ENCODE measurements at places on chromosomes 6 and 20.

DNA sequence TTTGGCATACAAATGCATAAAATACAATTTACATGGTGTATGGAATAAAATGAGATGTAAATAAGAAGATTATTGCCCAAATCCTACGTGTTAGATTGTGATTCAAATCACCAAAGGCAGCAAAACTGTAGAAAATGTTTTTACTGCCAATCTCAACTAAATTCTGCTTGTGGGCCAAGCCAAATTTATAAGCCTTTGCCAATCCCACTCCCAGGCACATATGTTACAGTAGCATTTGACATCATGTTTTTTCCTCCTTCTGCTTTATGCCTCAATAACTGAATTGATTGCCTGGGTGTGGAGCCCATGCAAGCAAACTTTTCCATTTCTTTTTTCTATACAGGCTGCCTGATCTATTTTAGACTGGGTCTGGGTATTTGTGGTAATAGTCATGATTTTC lies 36.3 kb upstream of the LRRC1 start:
- no peak for DNase-seq

DNA sequence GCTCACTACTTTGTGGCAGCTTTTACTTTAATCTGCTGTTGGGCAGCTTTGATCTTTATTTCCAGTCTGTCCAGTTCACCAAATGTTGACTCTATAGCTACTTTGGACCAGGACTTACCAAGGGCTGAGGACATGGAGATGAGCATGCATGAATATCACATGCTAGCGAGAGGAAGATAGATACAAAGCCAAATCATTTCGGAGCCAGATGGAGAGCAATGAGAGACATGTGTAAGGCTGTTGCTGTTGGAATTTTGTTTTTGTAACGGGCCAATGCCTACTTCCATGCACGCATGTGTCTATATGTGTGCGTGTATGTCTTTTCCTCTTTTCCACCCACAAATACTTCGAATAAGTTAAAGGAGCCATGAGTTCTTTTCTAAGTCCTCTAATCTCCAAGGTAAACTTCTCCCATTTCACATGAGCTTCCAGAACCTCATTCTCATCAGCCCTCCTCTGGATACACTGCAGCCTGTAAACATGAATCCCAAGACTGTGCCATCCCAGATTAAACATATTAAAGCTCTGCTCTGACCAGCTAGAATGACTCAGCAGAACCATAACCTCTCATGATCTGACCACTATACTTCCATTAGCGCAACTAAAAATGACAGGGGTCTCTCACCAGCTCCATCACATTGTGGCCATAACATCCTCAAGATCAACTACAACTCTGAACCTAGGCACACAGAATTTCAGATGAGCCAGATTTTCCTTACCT lies 160.7 kb downstream of the LRFN2 start:
- no peak for DNase-seq

DNA sequence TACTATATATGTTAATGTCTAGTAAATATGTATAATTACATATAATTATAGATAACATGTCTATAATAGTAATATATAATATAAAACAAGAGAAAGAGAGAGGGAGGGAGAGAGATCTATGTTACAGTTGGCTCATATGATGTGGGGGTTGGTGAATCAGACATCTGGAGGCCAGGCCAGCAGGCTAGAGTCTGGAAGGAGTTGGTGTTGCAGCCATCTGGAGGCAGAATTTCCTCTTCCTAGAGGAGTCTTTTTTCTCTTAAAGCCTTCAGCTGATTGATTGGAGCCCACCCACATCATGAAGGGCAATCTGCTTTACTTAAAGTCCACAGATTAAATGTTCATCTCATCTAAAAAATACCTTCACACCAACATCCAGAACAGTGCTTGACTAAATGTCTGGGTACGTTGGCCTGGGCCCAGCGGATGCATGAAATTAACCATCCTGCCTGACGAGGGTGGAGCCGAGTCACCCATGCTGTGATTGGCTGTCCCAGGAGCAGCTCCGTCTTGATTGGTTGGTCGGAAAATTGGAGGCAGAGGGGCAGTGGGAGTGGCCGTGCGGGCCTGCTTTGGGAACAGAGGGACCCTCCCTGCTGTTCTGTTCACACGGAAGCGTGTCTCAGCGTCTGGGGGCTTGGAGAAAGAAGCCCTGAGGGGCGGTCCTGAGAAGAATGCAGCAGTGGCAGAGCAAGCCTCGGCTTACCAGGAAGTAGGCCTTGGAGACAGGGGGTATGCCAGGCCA lies 392.4 kb downstream of the QKI start:
- DNase-seq = no peak

- no peak for DNase-seq
These were observed 28.3 kb upstream of the B3GAT2 start for GRCh38 chr6:70985156-70985555.

- peak; percentile 18 for DNase-seq
These were observed 45.9 kb upstream of the ZNFX1 start for GRCh38 chr20:49323622-49324238.

- no peak for DNase-seq
These were observed 163.4 kb downstream of the MTFR2 start for GRCh38 chr6:136086686-136087085.

GRCh38 chr20:48820649-48820973 lies 7.2 kb downstream of the PREX1 start:
- DNase-seq = no peak

DNA sequence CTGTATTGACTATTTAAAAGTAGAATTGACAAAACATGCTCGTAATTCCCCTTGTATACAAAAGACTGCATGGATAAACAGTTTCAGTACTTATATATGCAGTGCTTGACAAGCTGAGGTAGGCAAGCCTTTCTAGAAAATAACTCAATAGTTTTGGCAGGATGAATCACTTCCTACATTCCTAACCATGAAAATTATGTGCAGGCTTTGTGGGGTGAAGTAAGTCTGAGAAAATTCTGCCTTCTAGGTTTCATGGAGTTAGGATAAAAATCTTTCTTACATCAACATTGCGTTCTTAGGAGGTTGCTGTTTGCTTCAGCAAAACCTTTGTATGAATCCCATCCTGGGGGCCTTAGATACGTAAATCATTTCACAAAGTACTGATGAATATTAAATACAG lies 801.4 kb upstream of the EYS start:
- DNase-seq = no peak

DNA sequence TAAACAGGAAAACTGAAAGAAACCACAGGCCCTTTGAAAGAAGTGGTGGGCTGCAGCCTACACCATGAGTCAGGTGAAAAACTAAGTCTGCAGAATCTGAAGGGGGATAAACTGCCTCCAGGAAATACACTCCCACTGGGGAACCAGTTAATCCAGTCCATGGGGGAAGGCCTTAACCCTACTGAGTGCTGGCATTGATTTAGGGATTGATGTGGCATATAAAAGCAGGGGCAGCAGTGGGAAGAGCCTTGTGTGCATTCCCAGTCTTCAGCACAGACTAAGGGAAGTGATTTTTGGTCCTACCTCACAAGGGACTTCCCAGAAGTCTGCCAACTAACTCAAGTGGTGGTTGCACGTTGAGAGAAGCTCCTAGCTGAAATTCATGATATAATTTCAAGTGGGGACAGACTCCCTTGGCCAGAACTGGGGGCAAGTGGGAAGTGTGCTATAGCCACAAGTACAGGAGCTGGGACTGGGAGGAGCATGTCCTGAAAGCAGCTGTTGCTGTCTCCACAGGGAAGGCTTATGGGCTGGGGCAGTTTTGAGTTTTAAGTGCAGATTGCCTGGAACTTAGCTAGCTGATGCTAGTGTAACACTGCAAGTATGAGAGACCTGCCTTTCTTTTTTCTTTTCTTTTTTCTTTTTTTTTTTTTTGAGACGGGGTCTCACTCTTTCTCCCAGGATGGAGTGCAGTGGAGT lies 31.2 kb downstream of the CITED2 start:
- DNase-seq = no peak

DNA sequence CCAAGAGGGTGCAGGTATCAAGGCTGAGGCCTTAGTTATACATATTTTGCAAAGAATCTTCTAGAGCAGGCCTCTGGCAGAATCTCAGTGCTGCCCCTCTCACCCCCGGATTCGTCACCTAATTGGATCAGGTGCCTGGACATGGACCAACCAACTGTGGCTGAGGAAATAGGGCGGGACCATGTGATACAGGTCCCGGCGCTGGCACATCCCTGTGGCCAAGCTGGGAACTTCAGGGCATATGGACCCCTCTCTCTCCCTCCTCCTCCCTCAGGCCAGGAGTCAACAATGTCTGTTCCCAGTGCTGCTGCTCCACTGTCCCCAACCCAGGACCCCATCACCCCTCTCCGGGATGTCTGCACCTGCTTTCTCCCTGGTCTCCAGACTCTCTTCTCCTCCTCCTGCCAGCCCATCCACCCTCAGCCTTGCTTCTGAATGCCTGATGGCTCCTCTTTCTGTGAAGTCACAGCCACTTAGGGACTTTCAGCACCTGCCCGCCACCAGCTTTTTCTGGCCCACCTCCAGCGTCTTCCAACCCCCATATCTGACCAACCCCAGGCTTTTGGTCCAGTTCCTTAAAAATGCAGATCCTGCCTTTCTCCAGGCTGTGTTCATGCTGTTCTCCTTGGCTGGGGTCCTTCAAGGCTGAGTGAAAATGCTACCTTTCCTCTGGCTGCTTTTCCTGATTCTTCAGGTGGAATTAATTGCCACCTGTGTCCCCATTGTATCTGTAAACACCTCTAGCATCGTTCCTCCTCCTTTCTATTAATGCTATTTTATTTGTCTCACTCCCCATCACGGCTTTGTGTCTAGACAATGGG lies 19.0 kb upstream of the MLN start:
- DNase-seq = no peak

DNA sequence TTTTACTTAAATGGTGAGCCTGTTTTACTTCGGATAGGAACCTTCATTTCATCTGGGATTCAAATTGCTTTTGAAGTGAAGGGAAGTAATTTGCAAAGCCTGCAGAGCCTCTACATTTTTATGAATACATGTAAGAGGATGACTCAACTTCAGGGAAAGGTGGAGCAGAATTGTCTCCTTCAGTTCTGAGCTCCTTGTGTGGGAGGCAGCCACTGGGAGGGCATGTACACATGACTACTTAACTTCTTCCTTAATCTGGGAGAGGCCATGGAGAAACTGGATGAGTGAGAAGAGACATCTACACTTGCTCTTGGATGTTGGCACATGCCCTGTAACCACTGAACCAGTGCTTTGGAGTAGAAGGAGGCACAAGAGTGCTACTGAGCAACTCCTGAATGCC lies 145.1 kb upstream of the NRSN1 start:
- no peak for DNase-seq

DNA sequence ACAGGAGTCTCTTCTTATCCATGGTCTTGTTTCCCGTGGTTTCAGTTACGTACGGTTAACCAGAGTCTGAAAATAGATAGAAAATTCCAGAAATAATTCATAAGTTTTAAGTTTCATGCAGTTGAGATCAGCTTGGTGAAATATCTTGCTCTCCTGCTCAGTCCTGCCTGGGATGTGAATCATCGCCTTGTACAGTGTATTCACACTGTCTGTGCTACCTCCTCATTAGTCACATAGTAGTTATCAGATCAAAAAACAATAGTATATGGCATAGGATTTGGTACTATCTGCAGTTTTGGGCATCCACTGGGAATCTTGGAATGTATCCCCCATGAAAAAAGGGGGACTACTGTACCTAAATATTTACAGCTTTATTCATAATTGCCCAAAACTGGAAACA lies 22.7 kb upstream of the MOCS1 start:
- DNase-seq = no peak

- peak; percentile 72 for DNase-seq
These were observed at the start of gene CRYBG1 for GRCh38 chr6:106360410-106360988. Gene CRYBG1, plus strand, starts transcription at chr6:106360717. Its CDS starts 192 bp downstream, at chr6:106360909.

GRCh38 chr20:63254606-63255384 lies 532 bp upstream of the NKAIN4 start:
- DNase-seq = no peak

- DNase-seq = no peak
These were observed 46.9 kb upstream of the SMIM29 start for GRCh38 chr6:34295721-34296120.

GRCh38 chr6:160057080-160057479 lies 64.5 kb upstream of the SLC22A1 start:
- no peak for DNase-seq

GRCh38 chr6:163954088-163954775 lies 539.7 kb downstream of the QKI start:
- DNase-seq = no peak

All from activated naive CD4-positive, alpha-beta T cell treated with Interleukin-2 at 50 U/mL for 16 hours (primary cell).